ENCODE measurements at places on chromosomes 12 and 14.

- no peak for DNase-seq
These were observed 55.5 kb upstream of the SRRM4 start for GRCh38 chr12:118925826-118926225.

- DNase-seq = no peak
These were observed 6.3 kb upstream of the KCNJ8 start for GRCh38 chr12:21780786-21781185.

DNA sequence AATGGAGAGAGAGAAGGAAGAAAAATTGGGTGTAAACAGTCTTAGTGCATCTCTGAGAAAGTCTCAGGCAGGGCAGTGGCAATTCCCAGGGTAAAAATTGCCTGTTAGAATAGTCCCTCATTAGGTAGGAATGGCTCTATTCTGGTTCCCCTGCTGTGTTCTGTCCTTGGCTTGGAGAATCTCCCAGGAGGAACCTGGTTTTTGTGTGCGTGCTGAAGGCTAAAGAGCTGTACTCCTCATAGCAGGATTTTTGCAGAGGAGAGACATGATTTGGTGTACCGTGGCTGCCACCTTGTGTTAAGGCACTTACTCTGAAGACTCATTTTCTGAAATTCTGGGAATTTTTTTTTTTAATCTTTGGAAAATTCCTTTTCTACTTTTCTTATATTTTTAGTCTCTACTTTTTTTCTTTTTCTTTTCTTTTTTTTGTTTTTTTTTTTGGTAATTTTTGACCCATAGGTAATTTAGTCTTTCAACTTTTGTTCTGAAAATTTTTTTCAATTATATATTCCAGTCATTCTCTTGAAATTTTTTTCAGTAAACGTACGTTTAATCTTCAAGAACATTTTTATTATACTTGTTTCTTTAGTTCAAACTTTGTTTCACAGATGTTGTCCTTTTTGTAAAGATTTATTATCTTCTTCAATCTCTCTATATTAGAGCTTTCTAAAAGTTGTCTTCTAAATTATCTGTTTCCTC lies 63.8 kb downstream of the FBXO33 start:
- DNase-seq = peak; percentile 47

GRCh38 chr12:132415327-132416120 lies 74.4 kb upstream of the FBRSL1 start:
- no peak for DNase-seq

DNA sequence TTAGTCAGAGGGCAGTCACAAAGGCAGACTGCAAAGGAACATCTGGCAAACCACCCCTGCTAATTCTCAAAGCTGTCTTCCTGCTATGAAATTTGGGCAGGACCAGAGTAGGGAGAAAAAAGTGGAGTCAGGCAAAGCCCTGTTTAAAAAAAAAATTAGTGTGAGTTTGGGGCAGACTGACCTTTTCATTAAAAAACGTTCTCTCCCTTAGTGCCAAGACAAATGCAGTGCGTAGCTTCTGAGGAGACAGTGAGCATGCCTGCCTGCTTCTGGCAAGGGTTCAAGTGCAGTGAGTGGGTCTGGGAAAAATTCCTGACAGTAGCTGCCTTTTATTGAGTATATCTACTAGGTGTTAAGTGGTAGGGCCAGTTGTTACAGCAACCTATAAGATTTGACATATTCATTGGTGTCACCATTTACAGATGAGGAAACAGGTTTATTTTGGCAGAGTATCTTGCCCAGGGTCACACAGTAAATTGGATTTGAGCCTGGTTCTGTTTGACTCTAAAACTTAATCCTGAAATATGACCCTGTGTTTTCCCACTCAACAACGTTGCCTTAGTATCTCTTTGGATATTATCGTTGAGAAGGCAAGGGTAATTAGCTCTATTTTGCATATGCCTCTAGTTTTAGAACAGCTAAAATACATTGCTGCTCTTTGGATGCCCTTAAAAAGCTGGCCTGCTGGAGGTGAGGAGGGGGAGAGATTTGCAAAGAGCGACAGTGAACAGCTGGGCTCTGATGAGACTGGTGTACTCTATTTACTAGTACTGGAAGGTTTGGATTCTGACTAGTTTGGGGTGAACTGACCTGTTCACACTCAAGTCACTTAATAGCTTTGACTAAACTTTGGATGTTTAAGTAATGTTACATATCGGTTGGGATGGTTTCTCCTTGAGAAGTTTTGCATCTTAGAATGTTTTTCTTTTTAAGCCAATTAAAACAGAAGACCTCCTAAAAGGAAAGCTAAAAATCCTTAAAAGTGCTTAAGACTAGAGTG lies 72.8 kb downstream of the PAPOLA start:
- no peak for DNase-seq

- DNase-seq = no peak
These were observed 27.5 kb upstream of the MMP17 start for GRCh38 chr12:131800594-131801135.

DNA sequence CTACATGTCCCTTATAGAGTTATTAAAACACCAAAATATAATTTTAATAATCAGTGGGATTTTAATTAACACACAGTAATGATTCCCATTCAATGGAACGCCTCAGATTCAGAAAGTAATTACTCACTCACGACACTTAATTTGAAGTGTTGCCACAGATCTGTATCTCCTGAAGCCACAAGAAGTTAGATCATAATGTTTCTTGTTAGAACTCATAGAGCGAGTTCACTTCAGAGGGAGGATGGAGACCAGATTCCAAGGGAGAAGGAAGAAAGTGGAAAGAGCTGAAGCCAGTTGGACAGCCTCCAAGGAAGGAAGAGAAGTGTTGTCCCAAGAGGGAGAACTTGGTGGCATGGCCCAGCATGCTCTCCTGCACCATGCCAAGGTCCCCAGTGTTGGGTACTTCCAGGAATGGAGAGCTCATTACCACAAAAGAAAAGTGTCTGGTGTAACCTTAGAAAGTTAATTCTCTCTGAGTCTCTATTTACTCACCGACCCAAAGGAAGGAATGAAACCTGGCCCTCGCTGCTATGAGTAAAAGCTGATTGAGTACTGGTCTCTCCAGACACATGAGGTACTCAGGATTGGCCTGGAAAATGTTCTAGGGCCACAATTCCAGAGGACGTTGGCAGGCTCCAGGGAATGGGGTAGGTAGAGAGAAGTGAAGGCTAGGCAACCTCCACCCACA lies 305.4 kb downstream of the BCL11B start:
- DNase-seq = no peak

GRCh38 chr14:96424109-96424989 lies 32.4 kb downstream of the AK7 start:
- peak; percentile 73 for DNase-seq

DNA sequence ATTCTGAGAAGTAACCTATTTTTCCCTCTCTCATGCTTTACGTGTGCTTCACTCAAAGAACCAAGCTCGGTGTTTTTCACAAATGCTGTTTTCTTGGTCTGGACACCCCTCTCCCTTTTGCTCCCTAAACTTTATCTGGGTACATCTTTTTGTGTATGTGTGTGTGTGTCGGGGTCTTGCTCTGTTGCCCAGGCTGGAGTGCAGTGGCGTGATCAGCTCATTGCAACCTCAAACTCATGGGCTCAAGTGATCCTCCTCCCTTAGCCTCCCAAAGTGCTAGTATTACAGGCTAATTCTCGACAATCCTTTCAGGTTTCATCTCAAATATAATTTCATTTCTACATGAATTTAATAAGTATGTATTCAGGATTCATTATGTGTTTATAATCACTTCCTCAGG lies 83.2 kb downstream of the PEBP1 start:
- no peak for DNase-seq

GRCh38 chr14:71803539-71804260 lies 128.5 kb upstream of the RGS6 start:
- no peak for DNase-seq

- no peak for DNase-seq
These were observed 852.3 kb downstream of the TRHDE start for GRCh38 chr12:73124480-73124879.

GRCh38 chr14:91363776-91364523 lies 53.7 kb downstream of the CCDC88C start:
- no peak for DNase-seq

GRCh38 chr14:80942191-80942600 lies 658 bp upstream of the CEP128 start:
- DNase-seq = no peak

GRCh38 chr12:62606654-62607053 lies 140.0 kb downstream of the MON2 start:
- no peak for DNase-seq

Measured in AG08396 (cell line).